ENCODE measurements at places on chromosomes 7 and 10.

GRCh38 chr7:151404216-151405011, 5.4 kb downstream of the WDR86 start:
- peak; percentile 66 for DNase-seq

DNA sequence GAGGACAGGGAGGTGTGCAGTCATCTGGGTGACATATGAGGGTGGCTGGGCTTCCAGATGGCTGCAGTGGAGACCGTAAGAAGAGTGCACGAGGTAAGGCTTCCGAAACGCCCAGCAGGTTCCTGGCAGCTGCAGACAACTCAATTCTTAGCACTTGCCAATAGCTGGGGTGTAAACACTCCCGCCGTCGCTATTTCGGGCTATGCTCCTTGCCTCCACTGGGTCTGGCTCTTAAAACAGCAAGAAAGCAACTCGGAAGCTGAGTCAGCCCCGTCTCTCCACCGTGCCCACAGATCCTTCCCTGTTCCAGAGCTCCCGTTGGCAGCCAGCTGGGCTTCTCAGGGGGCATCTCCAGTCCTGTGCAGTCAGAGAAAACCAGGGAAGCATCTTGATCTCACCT, 6.1 kb upstream of the PDGFA start:
- no peak for DNase-seq

DNA sequence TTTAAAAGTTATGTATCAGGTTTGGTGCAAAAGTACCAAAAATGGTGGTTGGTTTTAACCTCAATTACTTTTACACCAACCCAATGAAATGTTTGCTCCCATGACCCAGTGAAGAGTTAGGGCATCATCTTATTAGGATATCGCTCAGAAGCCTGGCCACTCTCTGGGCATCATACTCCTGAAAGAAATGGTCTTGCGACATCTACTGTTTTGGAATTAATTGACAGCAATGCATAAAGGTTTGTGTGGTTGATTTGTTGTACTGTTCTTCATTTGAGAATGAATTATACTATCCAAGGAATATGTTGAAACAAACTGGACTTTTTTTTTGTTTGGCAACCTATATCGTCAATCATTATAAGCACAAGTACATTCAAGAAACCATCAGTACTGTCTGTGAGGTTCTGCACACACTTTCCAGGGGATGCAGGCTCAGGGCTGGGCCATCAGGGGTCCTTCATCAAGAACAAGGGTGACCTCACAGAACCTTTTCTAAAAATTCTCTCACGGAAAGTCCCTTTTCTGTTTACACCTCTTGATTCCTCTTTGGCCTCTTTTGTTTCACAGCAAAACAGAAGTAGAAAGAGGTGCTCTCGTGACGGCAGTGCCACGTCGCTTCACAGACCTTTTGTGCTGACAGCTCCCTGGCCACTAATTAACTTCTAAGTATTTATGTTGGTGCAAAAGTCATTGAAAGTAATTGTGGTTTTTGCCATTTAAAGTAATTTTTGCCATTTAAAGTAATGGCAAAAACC, 117.2 kb upstream of the KLF6 start:
- DNase-seq, result no peak

GRCh38 chr7:22002726-22003125, 57.0 kb upstream of the CDCA7L start:
- no peak for DNase-seq

DNA sequence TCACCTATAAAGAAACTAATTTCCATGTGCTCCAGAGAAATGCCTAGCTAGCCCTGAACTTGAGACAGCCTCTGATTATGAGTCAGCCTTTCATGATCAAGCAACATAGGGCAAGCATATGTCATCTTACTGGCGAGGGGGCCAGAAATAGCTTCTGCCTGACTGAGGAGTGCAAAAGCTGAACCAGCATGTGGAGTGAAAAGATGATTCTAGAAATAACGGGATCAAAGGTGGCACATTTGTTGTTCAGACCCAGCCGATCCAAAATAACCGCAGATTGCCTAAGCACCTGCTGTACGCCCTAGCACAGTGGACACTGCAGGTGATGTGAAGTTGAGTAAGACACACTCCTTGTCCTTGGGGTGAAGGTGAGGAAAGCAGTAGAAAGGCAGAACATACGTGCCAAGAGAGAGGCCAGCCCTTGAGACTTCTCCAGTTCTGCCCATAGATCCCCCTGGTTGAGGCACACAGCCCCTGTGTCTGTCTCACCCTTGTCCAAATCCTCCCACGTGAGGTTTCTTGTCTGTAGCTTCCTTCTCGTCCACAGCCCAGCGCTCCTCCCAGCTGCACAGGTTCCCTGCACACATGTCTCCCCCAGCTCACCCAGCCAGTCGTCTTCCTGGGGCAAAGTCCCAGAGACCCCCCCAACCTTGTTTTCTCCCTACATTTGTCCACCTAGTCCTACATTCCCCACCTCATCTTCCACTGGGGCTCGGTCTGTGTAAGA, 2.8 kb upstream of the BCL7B start:
- DNase-seq, result peak; percentile 62

- DNase-seq, result no peak
Measured at GRCh38 chr7:110808361-110808760, 282.6 kb upstream of the LRRN3 start.

DNA sequence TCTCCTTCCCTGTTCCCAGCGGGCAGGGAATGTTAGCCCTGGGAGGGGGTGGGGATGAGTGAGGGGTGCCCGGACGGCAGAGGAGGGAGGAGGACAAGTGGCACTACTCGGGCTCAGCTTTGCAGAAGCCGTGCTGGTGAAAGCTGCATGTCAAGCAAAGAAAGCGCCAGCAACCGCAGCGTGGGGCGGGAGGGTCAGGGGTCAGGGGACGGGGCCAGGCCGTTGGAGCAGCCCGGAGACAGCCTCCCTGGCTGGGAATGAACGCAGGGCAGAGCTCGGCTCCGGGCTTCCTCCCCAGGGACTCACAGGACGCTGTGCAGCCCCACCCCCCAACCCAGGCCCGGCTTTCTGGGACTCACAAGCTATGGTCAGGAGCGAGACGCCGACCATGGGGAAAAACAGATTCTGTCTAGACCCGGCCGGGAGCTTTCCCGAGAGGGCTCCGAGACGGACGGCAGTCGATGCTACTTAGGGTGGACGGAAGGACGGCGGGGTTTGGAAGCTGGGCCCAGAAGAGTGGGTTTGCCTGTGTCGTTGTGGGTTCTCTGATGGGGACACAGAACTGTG, 113.4 kb downstream of the VIPR2 start:
- DNase-seq, result no peak

DNA sequence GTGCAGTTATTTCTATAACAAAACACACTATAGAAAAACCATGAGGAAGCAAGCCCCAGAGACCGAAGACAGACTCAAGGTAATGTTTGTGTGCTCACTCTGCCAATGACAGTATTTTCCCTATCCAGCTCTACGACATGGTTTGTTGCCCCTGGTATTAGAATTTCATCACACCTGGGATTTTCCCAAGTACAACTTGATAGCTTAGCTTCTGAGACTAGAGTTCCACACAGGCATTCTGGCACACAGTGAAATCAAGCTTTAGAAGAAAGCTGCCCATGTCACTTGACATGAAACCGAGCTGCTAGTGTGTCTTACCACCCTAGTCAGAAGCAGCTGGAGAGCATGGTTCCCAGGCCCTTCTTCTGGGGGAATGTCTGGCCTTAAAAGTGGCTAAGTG, 44.1 kb upstream of the AKR1E2 start:
- DNase-seq, result no peak

DNA sequence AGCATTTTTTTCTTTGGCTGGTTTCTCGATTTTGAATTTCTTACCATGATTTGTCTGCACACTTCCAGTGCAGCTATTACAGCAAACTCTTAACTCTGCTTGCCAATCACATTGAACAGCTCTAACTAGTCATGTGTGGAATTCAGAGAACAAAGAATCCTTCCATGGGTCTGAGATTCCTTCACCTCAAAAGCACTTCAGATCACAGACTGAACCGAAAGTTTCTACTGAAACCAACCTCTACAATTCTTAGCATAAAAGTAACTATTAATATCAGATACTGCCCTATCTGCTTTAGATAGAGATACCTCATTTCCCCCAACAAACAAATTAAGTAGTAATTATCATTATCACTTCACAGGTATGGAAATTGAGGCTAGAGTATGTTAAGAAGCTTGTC, 56.5 kb upstream of the SP4 start:
- DNase-seq, result no peak

GRCh38 chr10:30228417-30229036, 120.6 kb downstream of the MTPAP start:
- DNase-seq, result no peak

DNA sequence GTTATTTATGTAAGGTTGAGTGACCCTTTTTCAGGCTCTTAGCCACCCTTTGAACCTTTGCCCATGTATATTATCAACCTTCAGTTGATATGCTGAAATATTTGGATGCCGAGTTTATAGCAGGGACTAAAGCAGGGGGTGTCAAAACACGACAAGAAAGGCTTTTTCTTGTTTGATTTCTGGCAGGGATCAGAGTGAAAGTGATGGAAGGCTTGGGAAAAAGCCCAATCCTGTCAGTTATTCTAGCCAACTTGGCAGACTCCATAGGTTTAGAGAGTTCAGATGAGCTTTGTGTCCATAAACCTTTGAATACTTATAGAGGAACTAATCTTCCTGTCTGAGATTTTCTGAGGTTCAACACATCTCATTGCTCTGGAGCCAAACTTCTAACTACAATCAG, 47.5 kb downstream of the INHBA start:
- DNase-seq, result no peak

GRCh38 chr10:117652228-117653169, 110.0 kb downstream of the EMX2 start:
- no peak for DNase-seq

DNA sequence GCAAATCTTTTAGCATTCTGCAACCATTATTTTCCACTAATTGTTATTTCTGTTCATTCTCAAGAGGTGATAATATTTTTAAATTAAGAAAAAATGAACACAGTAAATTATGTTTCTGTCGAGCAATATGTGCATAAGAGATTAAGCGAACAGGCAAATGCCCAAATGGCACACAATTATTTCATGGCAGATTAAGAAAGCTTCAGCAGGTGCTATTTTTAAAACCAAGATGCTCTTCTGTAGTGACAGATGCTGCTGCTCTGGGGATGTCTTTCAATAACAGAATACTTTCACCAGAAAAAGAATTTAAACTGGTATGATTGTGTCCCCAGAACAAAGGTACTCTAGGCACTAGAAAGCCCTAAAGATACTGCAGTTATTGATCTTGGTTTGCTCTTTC, 412.7 kb upstream of the SORCS1 start:
- no peak for DNase-seq

- DNase-seq, result no peak
Measured at GRCh38 chr10:76738991-76739390, 898.6 kb downstream of the KCNMA1 start.

- DNase-seq, result no peak
Measured at GRCh38 chr10:84987039-84987438, 658.6 kb downstream of the CCSER2 start.

DNA sequence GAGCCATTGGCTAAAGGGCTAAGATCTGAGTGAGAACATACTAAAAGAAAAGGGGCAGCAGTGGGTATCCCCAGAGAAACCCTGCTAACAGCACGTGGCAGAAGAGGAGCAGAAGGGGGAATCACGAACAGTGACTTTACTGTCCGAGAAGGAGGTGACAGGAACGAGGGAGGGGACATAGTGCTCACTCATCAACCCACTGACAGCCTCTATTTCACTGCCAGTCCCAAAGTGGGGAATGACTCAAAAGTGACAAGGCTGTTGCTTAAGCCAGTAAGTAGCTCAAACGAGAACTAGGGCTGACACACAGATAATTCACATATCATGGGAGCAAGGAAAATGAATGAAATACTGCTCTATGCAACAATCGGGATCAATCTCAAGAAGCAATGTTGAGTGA, 92.7 kb downstream of the RSU1 start:
- DNase-seq, result no peak

- no peak for DNase-seq
Measured at GRCh38 chr7:9962742-9963141, 1010.9 kb upstream of the PHF14 start.

Data from A549 (cell line).